ENCODE measurements at places on chromosomes 12 and 14.

- DNase-seq, result no peak
Measured at GRCh38 chr14:78029601-78030372, 140.4 kb upstream of the NRXN3 start.

- no peak for DNase-seq
Measured at GRCh38 chr12:104182144-104182543, 33.4 kb upstream of the TXNRD1 start.

GRCh38 chr12:114168061-114168460 lies 201.9 kb upstream of the RBM19 start:
- DNase-seq, result no peak

DNA sequence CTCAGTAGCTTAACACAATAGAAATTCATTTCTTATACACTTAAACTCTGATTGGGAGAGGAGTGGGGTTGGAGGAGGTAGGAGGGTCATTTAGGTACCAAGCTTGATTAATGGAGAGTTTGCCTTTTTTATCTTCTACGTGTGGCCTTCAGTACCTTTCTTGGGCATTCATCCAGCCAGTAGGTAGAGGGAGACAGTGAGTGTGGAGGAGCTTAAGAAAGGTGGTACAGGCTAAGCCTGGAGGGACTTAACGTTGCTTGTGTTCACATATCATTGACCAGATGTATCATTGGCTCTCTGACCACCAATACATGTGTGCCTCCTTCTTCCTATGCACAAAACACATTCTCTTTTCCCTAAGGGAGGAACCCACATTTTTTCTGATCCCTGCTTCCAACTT lies 232.9 kb upstream of the CRY1 start:
- no peak for DNase-seq

GRCh38 chr12:20377750-20378149 lies 9.4 kb downstream of the PDE3A start:
- no peak for DNase-seq

DNA sequence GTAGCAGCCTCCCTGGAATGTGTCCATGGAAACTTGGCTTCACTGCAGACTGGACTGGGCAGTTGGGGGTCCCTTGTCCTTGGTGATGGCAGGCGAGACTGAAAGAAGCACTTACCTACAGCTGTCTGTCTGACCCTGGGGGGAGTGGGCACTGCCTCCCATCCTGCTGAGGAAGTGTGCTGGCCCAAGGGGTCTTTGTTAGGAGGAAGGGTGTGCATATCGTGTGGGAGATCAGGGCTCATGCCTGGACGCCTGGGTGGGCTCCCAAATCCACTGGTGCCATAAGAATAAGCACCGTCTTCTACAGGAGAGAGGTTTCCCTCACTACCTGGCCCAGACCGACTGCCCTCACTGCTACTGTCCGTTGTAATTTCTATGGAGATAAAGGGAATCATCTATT lies 81.4 kb downstream of the PIWIL1 start:
- DNase-seq, result no peak

- DNase-seq, result no peak
Measured at GRCh38 chr12:98594050-98594835, 757 bp downstream of the SLC25A3 start.

DNA sequence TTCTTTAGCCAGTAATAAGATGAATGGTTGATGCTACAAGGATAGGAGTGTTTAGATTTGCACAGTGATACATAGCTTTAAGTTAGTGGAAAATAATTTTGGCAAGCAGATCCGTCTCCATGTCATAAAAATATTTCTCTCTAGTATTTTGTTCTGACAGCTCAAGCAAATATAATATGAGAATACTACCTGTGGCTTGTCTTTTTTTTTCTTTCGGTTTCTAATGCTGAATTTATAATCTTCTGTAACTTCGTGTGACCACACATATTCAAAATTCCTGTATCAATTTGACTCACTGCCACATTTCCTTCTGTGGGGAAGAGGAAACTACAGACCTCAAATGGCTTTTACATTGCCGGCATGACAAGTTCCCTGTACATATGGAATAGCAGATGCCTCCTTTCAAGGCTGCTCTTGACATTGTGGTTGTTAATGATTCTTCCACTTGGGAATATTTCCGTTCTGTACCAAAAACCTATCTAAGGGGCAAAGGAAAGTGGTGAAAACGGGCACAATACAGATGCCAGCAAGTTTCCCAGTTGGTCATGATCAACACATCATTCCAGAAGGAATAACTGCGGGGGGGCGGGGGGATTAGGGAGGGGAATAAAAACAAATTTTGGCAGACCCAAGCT lies 103.6 kb upstream of the CCDC91 start:
- no peak for DNase-seq

- no peak for DNase-seq
Measured at GRCh38 chr14:63901434-63902085, 48.8 kb downstream of the SYNE2 start.

DNA sequence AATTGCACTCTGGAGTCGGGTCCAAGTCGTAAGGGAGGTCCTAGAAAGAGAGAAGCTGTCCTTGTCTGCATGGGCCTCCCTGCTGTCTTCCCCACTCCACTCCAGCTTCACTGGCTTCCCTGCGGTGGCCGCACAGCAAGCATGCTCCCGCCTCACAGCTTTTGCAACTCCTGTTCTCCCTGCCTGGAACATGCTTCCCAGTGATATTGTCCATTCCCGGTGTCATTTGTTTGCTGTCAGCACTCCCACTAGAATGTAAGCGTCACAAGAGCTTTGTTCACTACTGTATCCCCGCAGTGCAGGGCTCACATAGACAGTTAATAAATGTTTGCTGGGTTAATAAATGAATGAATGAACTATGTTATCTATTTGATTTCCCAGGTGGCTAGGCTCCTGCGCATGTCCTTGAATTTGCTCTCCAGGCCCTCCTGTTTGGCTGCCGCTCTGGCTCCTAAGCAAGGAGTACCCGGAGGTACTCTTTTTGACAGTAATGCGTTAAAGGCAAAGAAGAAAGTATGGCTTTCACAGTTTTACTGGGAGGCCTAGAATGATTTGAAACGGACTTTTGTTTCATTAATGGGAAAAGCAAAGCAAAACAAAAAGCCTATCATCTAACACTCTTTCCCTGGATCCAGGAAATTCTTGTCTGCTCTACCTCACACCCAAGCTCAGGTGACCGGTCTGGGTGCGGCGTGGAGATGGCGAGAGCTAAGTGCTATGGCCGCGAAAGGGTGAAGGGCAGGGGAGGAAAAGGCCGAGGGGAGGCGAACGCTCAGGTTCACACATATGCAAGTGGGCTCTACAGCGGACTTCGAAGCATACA lies 6.2 kb upstream of the SLC7A7 start:
- no peak for DNase-seq

Measured in smooth muscle cell of the brain vasculature (primary cell).